Fibroblast of the aortic adventitia (primary cell): ENCODE measurements at places on chromosomes 2 and 18.

- DNase-seq: no peak
These were observed 21.8 kb downstream of the TRIP12 start for GRCh38 chr2:229900012-229900411.

GRCh38 chr2:239309398-239310245 is 91.2 kb downstream of the HDAC4 start:
- no peak for DNase-seq

GRCh38 chr2:230795856-230796255 is 68.9 kb upstream of the ITM2C start:
- peak; percentile 80 for DNase-seq

GRCh38 chr18:49758263-49758610 is 55.1 kb downstream of the ACAA2 start:
- no peak for DNase-seq

DNA sequence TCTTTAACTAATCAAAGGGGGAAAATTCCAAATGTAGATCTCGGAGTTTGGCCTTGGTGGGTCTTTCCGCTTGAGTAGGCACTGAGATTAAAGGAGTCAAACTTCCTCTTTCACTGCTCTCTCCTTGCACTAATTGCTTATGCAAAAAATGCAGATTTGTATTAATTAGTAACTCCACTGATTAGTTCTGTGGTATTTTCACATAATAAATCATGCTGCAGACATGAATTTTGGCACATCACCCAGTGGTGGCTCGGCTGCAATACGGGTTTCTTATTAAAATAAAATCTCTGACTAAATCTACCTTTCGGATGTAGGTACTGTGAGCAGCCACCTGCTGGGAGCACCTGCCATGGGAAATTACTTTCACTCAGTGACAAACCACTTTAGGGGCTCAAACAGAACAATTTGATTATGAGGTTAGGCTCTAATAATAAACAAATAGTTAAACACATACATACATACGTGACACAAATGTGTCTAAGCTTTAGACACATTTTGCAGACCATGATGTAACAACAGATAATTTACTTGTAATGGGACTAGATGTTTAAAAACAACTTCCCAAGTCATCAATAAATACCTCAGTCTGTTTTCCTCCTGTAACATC is 6.4 kb upstream of the NEUROD1 start:
- no peak for DNase-seq
